COLO829 (cell line): ENCODE measurements at places on chromosomes 3 and 15.

DNA sequence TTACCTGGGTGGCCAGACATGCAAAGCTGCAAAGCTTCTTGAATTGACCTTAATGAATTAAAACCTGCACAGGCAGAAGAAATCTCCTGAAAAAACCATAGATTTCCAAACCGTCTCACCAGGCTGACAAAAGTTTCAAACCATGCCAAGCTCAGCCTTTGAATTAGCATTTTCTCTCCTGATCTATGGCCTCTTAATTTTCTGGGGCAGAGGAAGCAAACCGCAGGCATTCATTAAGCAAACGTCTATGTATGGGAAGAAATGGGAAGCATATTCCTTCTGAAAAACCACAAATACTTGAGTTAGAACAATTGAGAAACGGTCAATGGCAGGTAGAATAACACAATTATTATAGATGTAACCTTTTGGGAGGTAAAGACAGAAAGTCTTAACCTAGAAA is 500.2 kb upstream of the NR2F2 start:
- DNase-seq, result no peak

DNA sequence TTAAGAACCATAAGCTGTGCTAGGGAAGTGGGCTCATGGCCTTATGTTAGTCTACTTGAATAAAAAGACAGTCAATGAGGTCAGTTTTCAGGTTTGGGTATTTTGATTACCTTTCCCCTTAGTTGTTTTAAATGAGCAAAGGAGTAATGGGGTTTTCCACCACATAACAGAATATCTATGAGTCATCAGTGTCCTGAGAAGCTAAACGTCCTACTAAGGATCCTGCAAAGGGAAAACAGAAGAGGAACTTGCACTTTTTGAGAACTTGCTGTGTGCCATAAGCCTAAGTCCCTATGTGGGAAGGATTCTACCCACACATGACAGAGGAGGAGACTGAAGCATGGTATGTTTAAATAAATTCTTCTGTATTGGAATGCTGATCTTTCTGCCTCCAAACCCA is 292.8 kb upstream of the TMC3 start:
- DNase-seq, result no peak

GRCh38 chr3:182487611-182488010 is 305.7 kb upstream of the ATP11B start:
- no peak for DNase-seq

DNA sequence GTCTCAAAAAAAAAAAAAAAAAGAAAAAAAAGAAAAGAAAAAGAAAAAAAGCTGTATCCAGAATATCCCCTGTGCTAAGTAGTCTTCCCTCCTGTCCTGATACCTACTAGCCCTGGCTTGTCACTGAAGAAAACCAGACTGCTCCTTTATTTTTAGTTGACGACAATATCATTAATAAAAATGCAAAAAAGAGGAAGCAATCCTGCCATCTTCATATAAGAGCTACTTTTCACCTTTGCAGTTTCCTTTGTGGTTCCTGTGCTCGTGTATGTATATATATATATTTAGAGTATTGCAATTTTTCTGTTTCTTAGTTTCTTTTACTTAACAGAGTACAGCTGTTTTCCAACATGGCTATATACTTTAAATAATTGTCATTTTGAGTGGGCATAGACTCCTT is 13.6 kb downstream of the C3orf20 start:
- no peak for DNase-seq

GRCh38 chr3:100796556-100796955 is 87.3 kb downstream of the TFG start:
- DNase-seq, result peak; percentile 6

GRCh38 chr3:99918715-99919114 is 101.1 kb downstream of the CMSS1 start:
- no peak for DNase-seq

DNA sequence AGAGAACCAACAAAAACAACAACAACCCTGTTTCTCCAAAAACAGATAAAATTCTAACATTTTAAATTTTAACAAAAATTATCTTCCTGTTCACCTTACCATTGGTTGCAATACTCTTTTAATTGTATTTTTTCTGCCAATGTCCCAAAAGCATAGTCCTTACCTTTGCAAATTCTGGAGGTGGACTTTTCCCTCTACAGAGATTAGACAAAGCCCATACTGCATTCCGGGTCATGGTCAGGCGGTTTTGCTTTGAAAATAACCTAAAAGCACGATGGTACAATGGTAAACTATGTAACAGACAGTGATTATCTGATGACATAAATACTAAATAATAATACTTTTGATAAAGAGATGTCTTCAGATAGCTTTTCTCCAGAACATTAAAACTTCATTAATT is 35.5 kb upstream of the WDR5B start:
- no peak for DNase-seq

DNA sequence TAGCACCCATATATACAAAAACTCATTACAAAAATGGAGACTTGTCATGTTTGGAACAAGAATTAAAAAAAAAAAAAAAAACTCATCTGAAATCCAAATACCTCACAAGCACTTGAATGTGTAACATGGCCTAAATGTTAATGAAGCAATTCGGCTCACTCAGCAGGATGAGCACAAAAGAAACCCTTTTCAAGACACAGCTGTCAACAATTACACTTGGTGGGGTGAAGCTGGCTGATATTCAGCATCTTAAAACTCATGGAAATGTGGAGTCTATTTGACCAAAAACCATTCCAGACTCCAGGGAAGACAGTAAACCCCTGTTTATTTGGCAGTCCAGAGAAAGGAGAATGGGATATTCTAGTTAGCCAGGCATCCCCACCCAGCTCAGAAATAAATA is 205.4 kb upstream of the TSC22D2 start:
- no peak for DNase-seq

DNA sequence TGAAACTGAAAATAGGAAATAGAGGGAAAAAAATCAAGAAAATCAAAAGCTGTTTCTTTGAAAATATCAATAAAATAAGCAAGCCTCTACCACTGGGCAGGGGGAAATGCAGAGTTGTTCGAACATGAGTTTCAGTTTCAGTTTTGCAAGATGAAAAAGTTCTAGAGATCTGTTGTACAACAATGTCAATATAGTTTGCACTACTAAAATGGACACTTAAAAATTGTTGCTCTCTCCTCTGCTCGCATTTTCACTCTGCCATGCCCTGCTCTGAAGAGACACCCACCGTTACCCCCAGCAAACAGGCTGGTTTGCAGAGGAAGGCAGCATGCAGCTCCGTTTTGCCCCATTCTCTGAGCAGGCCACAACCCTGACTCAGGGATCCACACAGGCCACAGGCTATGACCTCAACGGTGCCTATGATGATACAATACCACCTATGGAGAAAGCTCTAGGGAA is 64.5 kb downstream of the ZNF148 start:
- DNase-seq, result no peak

DNA sequence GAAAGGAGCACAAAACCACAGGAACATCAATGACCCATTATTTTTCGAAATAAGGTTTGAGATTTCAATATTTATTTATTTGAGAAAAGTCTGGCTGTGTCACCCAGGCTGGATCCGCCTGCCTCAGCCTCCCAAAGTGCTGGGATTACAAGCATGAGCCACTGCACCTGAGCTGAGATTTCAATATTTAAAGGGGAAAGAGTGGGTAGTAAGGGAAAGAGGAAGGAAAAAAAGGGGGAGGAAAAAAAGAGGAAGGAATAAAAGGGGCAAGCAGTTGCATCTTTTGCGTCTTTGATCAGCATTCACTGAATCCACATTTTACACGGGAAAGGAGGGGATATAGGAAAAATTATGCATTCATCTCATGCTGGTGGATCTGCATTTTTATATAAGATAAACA is 47.4 kb downstream of the ERICH6 start:
- no peak for DNase-seq

DNA sequence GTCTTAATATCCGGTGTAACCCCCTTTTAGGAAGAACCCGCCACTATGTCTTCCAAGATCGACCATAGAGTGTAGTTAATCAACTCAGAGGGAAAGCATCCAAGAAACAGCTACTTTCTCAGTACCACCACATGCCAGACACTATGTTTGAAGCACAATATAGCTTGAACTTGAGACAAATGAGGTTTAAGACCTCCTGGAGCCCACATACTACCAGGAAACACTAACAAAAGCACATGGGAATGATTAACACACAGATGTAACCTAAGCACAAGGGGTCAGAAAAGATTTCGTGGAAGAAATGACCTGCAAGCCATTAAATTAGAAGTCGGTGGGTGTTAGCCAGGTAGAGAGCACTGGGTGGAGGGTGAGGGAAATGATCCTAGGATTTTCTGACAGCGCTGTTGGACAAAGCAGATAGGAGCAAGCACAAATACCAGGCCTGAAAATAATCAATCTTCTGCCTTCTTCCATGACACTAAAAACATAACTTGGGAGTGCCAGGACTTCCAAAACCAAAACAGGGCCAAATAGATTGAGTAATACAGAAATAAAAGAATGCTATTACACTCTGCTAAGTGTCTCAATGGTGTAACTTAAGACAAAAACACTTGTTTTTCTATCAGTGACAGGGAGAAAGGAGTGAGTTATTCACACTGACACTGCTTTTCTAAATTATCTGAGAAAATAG is 213.7 kb downstream of the FOXP1 start:
- no peak for DNase-seq

GRCh38 chr3:46947546-46947901 is 29.0 kb downstream of the CCDC12 start:
- no peak for DNase-seq

GRCh38 chr3:134057006-134057653 is 27.4 kb upstream of the SLCO2A1 start:
- DNase-seq, result no peak

DNA sequence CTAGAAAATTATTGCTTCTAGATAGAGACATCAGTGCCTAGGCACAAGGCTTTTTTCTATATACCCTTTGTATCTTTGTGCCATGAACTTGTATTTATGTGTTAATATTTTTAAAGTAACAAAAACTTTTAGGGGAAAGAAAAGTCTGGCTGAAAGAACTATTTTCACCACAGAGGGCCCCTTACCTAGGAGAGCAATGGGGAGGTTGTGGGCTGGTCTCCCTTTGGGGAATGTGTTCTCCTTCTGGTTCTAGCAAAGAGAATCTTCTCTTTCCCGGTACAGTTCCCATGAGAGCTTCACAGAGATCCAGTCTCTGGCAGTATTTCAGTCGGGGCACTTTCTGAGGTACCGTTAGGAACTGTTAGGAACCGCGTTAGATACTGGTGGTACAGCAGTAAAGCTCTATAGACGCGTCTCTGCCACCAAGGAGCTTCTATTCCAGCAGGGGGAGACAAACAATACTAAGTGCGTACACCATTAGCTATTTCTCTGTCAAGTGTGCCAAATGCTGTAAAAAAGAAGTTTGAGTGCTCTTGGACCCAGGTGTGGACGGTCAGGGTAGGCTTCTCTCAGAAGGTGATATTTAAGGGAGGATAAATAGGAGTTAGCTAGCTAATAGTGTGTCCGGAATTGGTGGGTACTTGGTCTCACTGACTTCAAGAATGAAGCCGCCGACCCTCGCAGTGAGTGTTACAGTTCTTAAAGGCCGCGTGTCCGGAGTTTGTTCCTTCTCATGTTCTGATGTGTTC is 4.6 kb upstream of the EPB42 start:
- peak; percentile 49 for DNase-seq

DNA sequence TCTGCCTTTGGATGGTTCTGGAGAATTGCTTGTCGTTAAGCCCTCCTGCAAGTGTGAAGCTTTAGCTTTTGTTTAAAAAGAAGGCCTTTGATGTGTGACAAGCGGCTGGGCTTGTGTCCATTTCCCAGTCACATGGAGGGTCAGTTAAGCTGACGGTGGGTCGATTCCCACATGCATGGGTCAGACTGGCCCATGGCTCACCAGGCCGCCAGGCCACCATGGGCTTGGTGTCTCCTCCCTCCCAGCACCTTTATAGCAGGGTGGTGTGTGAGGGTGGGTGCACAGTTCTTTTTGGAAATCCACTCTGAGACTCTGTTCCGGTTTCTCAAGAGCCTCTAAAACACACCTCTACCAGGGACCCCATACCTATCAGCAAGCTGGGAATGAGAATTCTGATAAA is 67.2 kb downstream of the SCN5A start:
- no peak for DNase-seq

GRCh38 chr3:12670365-12671119 is 6.6 kb upstream of the RAF1 start:
- no peak for DNase-seq

DNA sequence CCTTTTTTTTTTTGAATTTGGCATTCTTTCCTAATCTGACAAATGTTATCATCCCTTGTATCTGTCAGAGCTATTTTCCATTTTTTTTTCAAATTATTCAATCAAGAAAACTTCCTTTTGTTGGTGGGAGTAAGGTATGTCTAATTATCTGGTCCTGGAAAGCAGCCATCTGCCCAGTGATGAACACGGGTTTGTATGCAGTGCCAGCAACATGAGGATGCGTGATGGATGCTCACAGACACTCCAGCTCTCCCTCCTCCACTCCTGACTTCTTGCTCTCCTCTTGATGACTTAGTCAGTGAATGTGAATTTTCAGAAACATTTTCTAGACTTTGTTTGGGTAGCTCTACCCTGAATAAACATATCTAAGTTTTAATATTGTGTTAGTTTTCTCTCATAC is 79.2 kb downstream of the IL1RAP start:
- DNase-seq, result no peak

- DNase-seq, result no peak
Observed at GRCh38 chr3:187783098-187783497, 37.8 kb upstream of the BCL6 start.

DNA sequence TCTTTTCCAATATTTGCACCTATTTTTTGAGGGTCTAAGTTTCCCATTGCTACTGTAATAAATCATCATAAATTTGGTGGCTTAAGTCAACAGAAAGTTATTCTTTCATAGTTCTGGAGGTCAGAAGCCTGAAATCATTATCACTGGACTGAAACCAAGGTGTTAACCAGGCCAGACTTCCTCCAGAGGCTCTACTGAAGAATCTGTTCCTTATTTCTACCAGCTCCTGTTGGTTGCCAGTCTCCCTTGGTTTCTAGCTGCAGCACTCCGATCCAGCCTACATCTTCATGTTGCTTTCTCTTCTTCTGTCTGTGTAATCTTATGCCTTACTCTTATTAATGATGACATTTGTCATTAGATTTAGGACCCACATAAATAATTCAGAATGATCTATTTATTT is 22.0 kb upstream of the ARPP21 start:
- no peak for DNase-seq

DNA sequence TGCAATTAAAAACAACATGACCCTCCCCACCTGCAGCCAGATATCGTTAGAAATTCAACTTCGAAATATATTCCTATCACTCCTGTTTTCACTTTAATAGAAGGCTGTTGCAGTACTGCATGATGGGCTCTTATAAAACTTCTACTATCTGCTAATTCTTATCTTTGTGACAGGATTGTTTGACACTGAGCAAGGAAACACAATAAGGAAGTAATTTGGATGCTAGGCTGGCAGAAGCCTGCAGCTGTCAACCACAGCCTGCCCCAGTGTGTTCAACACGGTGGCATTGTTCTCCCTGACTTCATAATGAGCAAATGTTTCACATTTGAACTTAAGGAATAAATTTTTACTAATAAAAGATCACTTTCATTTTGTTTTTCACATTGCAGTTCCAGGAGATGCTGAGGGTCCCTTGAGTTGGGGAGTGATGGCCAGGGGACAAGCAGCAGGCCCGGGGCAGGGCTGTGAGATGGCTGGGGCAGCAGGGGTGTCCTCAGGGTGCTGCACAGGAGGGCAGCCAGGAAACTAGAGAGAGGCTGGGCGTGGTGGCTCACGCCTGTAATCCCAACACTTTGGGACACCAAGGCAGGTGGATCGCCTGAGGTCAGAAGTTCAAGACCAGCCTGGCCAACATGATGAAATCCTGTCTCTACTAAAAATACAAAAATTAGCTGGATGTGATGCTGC is 64.8 kb upstream of the SEC61A1 start:
- DNase-seq, result no peak
